ENCODE measurements at places on chromosomes 7 and 10.
A peak's percentile ranks its signal among the peaks of the same experiment; 100 is the strongest.

DNA sequence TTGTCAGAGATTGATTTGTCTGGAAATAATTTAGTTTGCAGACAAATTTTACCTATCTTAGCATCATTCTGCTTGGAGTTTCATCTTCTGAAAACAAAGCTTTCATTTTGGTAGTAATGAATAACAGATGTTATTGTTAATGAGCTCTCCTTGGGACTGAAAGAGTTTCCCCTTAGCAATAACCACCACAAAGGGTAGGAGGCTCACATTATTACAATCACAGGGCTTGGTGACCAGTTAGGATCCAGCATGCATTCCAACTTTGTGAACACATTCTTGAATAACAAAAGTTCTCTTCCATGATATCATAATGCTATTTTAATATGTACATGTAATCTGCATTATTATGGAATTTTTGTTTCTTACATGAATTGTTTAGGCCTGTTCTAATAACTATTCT lies 148.8 kb upstream of the VWC2 start:
- no peak for DNase-seq

GRCh38 chr10:15369256-15370211 lies 1.6 kb downstream of the FAM171A1 start:
- peak; percentile 50 for DNase-seq

DNA sequence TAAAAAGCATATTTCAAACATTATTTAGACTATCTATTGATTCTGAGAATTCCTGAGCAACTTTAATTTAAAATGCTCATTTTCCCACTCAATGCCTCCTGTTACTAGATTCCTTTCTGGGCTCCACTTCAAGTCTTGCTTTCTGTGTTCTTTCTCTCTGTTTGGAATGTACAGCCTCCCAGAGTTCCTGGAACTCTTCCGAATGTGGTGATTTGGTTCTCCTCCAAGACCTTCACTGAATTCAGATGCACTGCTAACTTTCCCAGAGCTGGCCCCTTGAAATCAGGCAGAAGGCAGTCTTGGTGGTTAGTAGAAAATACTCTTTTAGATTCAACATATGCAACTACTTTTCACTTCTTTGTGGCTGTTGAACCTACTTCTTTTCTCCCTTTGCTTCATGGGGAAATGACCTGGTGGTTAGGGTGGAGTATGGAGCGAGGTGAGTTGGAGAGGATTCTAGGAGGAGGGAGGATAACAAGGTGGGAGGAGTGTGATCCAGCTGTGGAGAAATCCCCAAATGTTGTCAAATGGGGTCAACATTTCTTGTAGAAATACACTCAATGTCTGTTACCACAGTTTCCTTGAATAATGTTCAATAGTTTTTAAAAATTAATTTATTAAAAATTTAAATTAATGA lies 27.9 kb upstream of the CCDC7 start:
- no peak for DNase-seq

- peak; percentile 38 for DNase-seq
Measured at GRCh38 chr10:16182688-16183087, 254.1 kb upstream of the PTER start.

GRCh38 chr10:124888262-124888661 lies 53.7 kb upstream of the ZRANB1 start:
- DNase-seq = no peak

- DNase-seq = peak; percentile 18
Measured at GRCh38 chr10:71635251-71635866, 84.2 kb downstream of the C10orf105 start.

- no peak for DNase-seq
Measured at GRCh38 chr10:52961323-52961722, 188.7 kb upstream of the MBL2 start.

DNA sequence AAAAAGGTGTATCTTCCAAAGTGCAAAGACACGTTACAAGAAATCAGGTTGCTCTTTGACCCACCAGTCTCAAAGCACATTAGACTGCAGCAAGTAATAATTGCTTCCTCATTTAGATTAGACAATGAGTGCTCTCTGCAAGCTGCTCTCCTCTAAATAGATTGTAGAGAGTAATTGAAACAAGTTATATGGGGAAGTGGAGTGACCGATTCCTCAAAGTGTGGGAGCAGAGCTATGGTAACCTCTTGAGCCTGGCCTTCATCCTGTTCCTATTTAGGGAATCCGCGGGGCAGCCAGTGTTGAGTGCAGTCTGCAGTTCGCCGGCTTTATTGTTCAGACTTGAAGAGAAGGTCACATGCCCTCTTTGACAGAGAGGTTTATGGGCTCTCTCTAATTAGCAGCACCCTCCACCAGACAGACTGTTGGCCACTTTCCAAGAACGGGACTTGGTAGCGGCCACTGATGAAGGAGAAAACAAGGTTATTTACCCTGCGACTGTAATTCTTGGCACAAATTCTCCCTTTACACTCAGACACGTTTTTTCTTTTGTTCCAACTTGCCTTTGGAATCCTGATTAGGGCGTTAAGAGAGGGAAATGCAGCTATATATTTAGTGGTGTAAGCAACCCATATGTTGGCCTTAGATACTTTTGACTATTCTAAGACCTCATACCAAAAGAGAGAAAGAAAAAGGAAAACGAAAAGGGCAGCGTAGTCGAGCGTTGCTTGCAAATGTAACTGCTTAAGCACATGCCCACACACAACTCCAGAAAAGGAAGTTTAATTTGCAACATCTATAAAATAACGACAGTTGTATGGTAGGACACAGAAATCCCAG lies 107.5 kb downstream of the REEP3 start:
- DNase-seq = peak; percentile 94

DNA sequence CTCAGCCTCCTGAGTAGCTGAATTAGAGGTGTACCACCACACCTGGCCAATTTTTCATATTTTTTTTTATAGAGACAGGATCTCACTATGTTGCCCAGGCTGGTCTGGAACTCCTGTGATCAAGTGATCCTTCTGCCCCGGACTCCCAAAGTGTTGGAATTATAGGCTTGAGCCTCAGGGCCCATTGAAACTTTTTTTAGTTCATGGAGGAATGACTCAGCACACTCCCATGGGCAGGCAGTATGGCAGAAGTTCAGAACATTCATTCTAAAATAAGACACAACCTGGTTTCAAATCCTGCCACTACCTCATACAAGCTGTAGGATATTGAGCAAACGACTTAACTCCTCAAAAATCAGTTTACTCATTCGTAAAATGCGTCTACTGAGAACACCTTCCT lies 320.4 kb upstream of the SP8 start:
- DNase-seq = no peak

- DNase-seq = no peak
Measured at GRCh38 chr10:92737484-92737883, 47.7 kb downstream of the HHEX start.

GRCh38 chr10:131638880-131639278 lies 261.9 kb upstream of the PPP2R2D start:
- no peak for DNase-seq

GRCh38 chr10:71752391-71753090 lies 20.8 kb downstream of the VSIR start:
- DNase-seq = peak; percentile 78

- DNase-seq = no peak
Measured at GRCh38 chr10:53737132-53737531, 964.5 kb upstream of the MBL2 start.

DNA sequence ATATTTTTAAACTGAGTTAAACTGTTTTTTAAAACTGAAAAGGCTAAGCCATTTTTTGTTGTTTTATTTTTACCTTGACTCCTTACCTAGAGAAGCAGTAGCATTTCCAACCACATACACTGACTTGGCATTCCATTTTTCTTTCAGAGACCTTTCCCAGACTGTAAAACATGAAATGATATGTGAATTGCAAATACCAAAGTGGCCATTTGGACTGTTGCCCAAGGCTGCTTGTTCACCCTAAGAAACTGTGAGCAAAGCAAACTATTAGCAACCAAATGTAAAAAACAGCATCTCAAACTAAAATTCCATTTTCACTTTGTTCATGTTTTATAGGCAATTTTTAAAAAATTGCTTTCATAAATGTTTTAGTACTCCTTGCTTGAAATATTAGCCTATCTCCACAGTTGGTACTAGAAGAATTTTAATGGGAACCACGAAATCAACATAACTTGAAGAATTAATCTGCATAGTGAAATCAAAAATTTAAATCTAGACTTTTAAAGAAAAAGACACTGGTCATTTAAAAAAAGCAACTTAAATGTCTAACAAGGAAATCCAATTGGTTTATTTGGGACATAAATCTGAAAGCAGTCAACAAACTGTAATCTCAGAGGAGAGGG lies 10.8 kb downstream of the UROS start:
- DNase-seq = no peak

DNA sequence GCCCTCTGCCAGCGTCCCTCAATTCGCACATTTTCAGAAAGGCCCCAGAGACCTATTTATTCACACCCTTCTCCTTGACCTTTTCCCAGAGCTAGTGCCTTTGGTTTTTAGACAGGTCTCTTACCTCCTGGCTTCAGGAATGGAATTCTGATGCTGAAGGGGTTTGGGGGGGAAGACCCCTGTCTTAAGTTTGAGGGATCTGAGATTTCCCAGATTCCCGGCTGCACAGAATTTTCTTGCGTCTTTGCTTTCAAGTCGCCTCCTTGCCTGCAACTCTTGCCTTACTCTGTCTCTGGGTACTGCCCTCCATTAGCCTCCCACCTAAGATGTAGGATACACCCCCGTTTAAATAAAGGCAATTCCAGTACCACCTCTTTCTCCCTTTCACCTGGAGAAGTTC lies 1.9 kb downstream of the GATA3 start:
- DNase-seq = no peak

DNA sequence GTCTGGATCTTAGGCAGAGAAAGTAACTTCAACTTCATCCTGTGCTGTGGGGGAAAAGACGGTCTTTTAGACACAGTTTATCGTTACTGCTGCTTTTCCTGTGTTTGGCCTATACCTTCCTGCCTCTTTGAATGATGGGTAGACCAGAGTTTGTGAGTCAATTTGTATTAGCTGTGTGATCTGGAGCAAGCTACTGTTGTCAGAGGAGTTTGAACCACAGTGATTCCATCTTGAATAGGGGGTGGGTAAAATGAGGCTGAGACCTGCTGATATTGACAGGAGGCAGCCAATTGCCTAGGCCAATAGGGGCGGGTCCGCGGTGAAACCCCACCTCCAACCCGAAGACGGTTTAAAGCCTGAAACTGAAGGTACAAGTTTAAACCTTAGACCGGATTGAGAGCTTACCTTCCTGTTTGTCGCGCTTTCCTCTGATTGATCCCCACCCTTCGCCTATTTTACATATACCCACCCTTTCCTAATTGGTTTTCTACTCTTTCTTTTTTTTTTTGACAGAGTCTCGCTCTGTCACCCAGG lies 35.8 kb upstream of the EIF4H start:
- peak; percentile 17 for DNase-seq

GRCh38 chr10:30902621-30903396 lies 128.9 kb downstream of the ZNF438 start:
- DNase-seq = no peak

DNA sequence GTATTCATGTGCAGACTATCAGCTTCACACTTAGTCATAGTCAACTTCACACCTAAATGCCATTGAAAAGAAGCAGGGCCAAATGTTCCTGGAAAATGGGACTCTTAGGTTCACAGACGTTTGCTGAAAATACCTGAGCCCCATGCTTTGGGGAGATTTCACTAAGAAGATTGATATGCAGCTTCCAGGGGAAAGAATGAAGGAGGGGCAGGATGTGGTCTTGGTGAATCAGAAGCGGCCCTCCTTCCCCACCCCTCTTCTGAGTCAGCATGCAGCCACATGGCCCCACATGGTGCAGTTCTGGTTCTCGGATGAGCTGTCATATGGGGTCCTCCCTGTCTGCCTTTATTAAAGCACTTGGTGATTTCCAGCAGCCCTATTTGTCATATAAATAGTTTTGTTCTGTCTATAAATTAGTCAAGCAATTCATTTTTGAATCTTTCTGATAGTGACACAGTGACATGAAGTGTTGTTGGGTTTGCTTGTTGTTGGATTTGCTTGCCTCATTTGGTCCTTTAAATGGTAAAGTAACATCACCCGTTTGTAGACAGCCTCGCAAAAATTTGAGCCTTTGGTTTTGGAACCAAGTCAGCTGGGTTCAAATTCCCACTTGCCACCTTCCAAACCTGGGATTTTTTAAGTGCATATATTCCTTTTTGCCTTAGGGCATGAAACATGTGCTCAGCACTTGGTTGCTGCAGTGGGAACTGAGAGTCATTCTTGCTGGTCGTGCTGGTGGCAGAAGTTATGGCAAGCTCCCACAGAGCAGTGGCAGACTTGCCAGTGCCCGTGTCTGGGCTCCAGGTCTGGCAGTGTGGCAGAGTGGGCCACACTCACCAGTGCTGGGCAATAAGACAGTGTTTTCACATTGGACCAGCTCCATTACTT lies 68.1 kb upstream of the CDK6 start:
- peak; percentile 5 for DNase-seq

GRCh38 chr7:139095194-139095659 lies 14.3 kb downstream of the ZC3HAV1 start:
- DNase-seq = no peak
